ENCODE measurements at places on chromosomes 5 and 9.

GRCh38 chr9:124661271-124661670 lies 109.8 kb downstream of the NR6A1 start:
- DNase-seq: no peak

- DNase-seq: no peak
Measured at GRCh38 chr5:1182633-1183423, 18.6 kb upstream of the SLC6A19 start.

DNA sequence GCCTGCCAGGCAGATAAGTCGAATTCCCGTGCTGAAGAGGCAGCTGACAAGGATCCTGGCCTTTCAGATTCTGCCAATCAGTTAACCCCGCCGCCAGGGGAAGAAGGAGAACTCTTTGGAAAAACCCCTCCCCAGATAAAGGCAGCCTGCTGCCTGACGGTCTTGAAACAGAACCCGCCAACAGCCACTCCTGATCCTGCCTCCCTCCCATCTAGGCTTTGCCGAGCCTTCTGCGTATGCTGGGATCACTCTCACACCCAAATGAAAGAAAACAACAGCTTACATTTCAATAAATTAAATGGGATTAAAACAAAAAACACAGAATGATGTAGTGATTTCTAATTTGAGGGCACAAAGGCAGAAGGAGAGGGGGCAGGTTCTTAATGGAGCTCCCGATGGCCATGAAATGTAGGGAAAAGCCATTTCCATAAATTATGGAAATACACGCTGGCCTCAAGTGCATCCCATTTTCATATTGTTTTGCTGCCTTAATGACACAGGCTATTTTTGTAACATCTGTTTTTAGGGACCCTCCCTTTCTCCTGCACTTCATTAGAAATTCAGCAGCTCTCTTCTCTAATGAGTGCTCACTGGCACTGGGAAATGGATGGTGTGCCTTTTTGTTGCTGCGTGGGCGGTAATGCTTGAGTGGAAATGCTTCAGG lies 319.1 kb downstream of the MED10 start:
- DNase-seq: no peak

DNA sequence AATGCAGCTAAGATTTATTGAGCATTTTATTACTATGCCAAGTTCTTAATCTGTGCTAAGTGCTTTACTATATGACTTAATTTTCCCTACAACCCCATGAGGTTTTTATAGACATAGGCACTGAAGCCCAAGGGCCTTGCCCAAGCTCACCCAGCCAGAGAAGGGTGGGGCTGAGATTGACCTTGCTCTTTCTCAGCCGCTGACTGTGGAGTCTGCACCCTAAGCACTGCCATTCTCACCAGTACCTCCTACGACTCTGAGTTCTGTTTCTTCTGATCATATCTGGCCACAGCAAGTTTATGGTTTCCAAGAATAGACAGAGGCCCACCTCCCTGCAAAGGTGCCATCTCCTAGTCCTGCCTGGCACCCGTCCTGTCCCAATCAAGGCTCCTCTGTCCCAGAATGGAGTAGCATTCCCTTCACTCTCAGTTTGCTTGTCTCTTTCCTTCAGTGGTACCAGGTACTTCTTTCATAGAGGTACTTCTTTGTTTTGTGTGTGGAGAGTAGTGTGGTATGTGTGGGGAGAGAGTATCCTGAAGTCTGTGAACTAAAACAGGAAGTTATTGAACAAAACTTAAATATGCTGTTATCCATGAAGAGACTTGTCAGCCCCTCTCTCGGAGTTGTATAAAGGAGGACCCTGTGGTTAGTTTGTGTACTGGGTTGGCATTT lies 42.6 kb downstream of the CSF1R start:
- DNase-seq: no peak

- no peak for DNase-seq
Measured at GRCh38 chr9:19998153-19998552, 209.3 kb upstream of the SLC24A2 start.

DNA sequence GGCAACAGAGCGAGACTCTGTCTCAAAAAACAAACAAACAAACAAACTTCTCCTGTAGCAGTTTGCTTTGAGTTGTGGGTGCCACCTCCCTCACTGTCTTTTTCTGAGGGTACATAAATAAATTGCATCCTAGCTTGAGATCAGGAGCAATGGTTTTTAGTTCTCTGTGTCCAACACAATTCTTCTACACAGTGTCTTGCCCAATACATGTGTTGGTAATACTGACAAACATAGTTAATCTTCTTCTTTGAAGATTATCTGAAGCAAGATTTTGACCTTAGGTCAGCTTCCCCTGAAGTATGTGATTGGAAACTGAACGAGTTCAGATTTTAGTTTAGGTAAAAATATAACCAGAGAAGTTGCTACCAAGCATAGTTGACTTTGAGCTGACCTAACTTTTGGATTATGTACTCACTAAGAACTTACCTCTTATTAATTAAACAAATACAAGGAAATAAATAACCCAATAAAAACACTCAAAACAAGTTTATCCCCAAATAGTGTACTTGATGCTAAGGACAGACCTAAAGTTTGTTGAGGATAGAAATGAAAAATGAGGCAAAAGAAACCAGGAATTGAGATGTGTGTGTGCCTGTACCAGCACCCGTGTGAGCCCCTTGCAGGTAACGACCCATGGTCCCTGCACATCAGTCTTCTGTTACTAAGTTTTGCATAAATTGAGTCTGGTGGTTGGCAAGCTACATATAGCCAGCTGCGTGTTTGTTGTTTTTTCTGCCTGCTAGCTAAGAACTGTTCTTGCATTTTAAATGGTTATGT lies 16.2 kb downstream of the TJP2 start:
- no peak for DNase-seq

- DNase-seq: no peak
Measured at GRCh38 chr9:347667-348292, 133.1 kb downstream of the DOCK8 start.

DNA sequence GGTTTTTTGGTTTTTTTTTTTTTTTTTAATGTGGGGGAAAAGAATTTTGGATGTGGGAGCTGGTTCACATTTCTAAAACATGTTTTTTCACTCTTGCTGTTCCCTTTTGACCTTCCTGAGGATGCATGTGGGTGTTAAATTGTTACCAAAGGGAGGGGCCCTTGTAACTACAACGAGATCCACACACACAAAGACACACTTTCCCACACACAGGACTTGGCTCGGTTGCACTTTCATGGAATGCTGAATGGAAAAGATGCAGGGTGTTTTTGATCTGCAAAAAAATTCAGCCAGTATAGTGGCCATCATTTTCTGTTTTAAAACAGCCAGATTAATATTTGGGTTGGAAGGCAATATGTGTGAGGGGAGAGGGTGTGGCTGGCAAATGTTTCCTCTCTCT lies 576.9 kb downstream of the EBF1 start:
- DNase-seq: no peak

GRCh38 chr5:39211773-39212172 lies 7.6 kb downstream of the FYB1 start:
- no peak for DNase-seq

DNA sequence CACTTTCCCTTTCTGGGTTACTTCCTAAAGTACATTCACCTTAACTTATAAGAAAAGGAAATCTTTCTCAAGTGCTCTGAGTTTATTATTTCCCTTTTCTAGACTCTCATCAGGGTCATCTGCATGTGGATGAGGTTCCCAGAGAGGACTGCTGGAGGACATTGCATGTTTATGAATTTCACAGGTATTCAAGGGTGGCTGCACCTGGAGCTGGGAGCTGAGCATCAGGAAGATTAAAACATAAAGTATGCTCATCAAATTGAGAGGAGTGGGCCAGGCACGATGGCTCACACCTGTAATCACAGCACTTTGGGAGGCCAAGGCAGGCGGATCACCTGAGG lies 34.7 kb upstream of the PLIN2 start:
- DNase-seq: no peak

GRCh38 chr5:116411101-116411571 lies 163.5 kb downstream of the SEMA6A start:
- DNase-seq: no peak

GRCh38 chr9:135159801-135160200 lies 72.3 kb downstream of the OLFM1 start:
- DNase-seq: no peak

DNA sequence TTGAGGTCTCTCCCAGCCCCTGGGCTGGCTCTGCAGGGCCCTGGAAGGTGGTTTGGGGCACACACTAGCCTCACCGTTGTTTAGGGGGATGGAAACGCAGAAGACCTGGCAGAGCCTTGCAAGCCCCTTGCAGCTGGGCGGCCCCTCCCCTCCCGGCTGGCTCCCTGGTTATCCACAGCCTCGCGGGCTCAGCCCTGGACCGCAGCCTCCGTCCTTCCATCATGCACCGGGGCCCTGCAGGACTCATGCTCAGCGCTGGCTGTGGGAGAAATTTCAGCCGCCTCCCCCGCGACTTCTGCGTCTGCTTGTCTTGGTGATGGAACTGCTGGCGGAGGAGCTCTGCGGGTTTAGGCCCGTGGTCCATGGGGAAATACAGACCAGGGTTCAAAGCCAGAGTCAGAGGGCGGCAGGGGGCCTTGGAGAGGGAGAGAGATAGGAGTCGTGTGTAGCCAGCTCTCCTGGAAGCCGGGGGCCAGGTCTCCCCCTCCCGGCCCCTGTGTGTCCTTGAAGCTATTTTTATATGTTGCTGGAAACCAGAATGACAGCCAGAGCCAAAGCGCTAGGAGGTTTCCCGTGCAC lies 75.8 kb upstream of the IER5L start:
- DNase-seq: no peak

GRCh38 chr9:82331079-82331478 lies 342.5 kb downstream of the SPATA31D1 start:
- no peak for DNase-seq

- no peak for DNase-seq
Measured at GRCh38 chr9:131347376-131348020, 46.4 kb upstream of the PRRC2B start.

DNA sequence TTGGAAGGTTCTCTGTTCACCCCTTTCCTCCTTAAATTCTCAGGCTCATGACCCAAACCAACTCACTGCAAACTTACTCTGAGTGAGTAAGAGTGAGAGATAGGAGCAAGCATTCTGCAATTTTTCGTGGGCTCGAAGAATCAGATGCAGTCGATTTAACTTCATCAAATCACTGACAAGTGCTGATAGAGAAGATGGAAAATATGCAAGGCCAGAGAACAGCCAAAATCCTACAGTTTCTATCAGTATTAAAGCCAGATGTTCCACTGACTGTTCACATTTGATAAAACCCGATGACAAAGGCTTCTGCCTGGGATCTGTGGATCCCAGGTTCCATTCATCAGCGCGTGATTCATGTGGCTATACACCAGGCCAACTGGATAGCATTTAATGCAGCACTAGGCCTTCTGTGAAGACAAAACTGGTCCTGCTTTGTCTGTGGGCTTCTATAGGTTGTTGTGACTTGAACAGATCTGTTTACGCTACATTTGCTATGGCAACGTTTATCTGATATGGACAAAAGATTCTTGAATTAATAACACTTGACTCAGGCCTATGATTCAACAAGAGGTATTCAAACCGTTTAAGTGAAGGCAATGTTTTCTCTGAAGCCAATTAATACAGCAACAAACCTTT lies 251.2 kb downstream of the NFIB start:
- no peak for DNase-seq

GRCh38 chr5:103101079-103101750 lies 18.7 kb downstream of the GIN1 start:
- DNase-seq: no peak

GRCh38 chr5:115150512-115150911 lies 19.2 kb downstream of the TRIM36 start:
- DNase-seq: no peak

- no peak for DNase-seq
Measured at GRCh38 chr5:141516672-141517025, 27.8 kb downstream of the PCDHGC5 start.
